ENCODE measurements at places on chromosomes 1 and 21.
A peak's percentile ranks its signal among the peaks of the same experiment; 100 is the strongest.

DNA sequence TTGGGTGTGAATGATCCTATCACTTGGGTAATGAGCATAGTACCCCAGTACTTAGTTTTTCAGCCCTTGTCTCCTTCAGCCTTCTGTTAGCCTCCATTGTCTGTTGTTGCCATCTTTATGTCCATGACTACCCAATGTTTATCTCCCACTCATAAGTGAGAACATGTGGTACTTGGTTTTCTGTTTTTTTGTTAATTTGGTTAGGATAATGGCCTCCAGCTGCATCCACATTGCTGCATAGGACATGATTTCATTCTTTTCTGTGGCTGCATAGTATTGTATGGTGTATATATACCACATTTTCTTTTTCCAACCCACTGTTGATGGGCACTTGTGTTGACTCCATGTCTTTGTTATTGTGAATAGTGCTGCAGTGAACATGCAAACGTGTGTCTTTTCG is 39.6 kb upstream of the GPR52 start:
- ATAC-seq, result no peak

DNA sequence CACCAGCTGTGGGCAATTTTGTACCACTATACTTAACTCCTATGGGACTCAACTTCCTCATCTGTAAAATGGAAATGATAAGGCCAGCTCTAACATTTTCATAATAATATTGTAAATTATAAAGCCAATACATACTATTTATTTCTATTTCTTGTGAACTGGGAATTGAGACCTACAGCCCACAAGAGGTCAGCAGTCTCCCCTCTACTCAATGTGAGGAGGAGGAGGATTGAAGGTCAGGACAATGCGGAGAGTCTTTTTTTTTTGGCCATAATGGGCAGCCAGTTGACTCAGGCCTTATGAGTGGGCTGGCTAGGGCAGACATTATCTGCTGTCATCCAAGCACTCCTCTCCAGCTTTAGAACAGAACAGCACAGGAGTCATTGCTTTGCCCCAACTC is 90.5 kb downstream of the NUF2 start:
- no peak for ATAC-seq

- no peak for ATAC-seq
Measured at GRCh38 chr1:177448652-177449357, 278.0 kb downstream of the BRINP2 start.

DNA sequence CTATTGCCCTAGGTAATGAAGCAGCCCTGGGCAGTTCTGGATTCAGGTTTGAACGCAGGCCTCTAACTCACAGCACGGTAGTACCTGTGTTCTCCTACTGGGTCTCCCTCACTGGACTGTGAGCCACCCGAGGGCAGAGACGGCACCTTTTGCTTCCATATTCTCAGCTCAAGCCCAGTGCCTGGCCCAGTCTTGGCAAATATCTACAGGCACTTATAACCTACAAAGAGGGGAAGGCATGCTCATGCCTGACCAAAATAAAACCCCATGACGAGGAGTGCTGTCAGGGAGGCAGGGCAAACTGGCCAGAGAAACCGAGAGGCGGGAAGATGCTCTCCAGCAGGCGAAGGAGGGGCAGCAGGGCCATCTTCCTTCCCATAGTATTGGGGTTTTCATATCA is 91.1 kb downstream of the DDX20 start:
- no peak for ATAC-seq

- peak; percentile 27 for ATAC-seq
Measured at GRCh38 chr1:243421784-243422183, 165.9 kb downstream of the SDCCAG8 start.

DNA sequence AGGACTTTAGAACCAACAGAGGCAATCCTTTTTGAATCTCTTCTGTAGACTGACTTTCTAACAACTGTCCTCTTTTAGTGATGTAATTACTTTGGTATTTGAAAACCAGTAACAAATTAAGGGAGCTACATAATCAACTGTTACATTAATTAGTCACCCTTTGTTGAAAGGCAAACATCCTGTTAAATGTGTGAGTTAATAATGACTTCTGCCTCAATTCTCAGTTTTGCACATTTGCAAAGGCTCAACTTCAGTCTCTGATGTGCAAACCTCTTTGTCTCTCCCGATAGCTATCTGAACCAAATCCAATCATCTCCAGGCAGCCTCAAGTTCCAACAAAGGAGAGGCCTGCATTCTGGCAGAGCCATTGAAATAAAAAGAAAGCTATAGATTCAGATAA is 135.4 kb upstream of the C8B start:
- ATAC-seq, result no peak

DNA sequence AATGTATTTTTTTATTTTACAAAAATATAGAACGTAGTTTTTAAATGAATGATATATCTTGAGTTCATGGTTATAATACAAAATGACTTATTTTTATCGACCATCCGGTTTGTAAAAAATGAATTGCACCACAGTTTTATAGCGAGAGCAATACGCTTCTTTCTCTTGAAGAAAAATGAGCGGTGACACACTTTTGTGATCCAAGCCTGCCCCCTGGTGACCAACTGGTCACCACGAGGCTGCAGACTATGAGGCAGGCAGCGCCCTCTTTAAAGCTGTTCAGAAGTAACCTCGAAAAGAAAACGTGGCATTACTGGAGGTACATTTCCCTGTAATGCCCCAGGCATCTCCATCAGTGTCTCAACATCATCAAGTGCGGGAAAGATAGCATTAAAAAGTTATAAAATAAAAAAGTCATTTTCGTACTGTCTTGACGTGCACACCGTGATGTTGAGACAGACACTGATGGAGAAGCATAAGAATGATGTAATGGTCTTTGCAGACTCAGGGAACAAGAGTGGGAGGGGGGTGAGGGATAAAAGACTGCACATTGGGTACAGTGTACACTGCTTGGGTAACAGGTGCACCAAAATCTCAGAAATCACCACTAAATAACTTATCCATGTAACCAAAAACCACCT is 734.2 kb upstream of the ADAMTS5 start:
- no peak for ATAC-seq

DNA sequence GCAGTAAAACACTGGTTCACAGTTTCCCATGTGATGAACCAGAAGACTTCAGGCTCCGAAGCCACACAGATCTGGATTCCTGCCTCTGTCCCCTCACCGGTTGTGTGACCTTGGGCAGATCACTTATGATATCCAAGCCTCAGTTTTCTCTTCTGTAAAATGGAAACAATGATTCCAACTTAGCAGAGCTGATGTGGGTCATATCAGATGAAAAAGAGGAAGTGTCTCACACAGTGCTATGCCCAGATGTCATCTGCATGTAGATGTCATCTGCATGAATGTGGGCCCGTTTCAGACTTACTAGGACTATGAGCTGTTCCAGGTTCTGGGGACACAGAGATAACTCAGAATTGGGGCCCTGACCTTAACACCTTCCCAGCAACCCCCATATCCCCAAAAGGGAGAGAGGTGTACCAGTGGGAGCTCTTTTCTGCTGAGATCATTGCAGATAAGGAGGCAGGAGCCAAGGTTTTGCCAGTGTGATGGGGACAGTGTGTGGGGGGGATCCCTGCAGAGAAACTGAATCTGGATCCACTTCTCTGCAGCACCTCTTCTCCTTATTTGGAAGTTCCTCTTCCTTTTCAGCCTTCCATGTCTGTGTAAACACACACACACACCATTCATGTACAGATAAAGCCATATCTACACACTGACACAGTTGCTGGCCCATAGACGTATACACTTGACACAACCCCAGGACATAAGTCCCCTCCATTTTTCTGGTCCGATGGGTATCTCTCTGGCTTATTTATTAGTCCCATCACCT is 5.0 kb upstream of the ADGRB2 start:
- ATAC-seq, result peak; percentile 85

DNA sequence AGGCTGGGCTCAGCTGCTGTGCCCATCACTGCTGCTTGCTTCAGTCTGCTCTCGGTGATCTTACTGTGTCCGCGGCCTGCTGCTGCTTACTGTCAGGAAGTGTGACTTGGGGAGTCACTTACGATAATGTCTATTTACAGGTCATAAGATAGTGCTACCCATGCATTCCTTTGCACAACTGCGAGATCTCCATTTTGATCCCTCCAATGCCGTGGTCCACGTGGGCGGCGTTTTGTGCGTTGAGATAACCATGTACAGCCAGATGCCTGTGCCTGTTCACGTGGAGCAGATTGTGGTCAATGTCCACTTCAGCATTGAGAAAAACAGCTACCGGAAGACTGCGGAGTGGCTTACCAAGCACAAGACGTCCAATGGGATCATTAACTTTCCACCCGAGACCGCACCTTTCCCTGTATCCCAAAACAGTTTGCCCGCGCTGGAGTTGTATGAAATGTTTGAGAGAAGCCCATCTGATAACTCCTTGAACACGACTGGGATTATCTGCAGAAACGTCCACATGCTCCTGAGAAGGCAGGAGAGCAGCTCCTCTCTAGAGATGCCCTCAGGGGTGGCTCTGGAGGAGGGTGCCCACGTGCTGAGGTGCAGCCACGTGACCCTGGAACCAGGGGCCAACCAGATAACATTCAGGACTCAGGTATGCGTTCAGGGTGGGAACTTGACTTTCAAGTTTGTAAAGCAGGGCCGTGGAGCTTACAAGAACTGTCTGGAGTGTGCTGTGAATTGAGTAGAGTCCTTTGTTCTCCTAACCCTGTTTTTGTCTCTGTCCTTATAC is 24.4 kb upstream of the PWP2 start:
- ATAC-seq, result no peak

- no peak for ATAC-seq
Measured at GRCh38 chr1:17829579-17829978, 74.4 kb downstream of the ACTL8 start.

DNA sequence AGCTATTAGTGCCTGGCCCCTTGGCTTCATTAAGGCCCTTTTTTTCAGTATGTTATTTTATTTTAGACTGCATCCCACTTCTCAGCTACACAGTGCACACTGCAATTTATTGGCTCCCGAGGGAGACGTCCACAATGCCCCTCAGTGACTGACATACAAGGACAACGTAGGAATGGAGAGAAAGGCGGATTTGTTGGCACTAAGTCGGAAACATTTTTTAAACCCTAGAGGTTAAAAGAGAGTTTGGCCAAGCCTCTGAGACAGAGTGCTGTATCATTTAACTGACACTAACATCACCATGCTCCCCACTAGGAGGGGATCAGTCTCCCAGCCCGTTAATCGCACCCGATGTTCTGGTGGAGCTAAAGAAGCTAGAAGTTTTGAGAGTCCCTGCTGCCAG is 45.7 kb upstream of the FOXD3 start:
- no peak for ATAC-seq

- ATAC-seq, result no peak
Measured at GRCh38 chr21:36456729-36457414, 23.1 kb downstream of the CLDN14 start.

GRCh38 chr1:56901716-56902115 is 47.1 kb downstream of the C8A start:
- no peak for ATAC-seq

GRCh38 chr1:117930484-117930883 is 945 bp downstream of the WDR3 start:
- no peak for ATAC-seq

- ATAC-seq, result no peak
Measured at GRCh38 chr1:27772036-27772931, 735 bp upstream of the STX12 start.

- ATAC-seq, result peak; percentile 18
Measured at GRCh38 chr1:32816676-32817158, 441 bp downstream of the YARS1 start.

- no peak for ATAC-seq
Measured at GRCh38 chr1:103371234-103371633, 154.3 kb upstream of the RNPC3 start.

DNA sequence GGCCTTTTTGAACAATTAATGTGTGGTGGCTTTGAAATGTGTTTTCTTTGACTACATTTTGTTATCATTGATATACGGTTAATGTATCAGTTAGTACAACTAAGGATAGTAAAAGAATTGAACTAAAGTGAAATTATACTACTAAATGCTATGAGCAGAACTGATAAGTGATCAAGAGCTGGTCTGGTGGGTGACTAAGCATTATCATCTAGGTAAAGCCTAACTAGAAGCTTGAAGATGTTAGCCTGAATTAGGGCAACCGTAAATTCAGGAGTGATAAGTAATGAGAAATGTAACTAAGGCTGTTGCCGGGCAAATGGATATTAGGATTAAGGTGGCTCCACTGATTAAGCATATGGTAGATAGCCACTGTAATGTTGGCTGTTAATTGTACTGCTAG is 16.0 kb upstream of the GCLM start:
- no peak for ATAC-seq

DNA sequence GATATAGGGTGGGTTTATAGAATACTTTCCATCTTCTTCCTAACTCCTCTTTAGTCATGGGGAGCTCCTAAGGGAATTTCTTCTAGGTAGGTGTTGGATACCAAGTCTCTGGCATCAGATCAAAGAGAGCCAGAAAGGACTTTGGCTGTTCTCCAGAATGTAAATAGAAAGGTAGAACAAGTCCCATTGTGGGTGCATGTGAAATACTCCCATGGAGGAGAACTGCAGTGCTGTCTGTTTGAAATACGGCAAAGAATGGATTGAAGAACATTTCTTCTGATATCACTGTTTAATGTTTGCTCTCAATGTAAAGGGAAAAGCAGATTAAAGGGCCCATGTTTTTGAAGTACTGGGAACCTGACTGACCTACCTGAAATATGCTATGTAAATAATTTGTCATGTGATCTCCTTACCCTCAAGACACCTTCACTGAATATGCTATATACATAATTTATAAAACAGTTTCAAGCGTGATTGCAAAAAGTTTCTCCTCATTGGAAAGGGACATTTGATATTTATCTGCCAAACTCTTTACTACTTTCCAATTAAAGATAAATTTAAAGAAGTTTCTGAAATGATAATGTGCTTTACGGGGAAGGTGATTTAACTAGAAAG is 65.9 kb downstream of the LAMC1 start:
- no peak for ATAC-seq

DNA sequence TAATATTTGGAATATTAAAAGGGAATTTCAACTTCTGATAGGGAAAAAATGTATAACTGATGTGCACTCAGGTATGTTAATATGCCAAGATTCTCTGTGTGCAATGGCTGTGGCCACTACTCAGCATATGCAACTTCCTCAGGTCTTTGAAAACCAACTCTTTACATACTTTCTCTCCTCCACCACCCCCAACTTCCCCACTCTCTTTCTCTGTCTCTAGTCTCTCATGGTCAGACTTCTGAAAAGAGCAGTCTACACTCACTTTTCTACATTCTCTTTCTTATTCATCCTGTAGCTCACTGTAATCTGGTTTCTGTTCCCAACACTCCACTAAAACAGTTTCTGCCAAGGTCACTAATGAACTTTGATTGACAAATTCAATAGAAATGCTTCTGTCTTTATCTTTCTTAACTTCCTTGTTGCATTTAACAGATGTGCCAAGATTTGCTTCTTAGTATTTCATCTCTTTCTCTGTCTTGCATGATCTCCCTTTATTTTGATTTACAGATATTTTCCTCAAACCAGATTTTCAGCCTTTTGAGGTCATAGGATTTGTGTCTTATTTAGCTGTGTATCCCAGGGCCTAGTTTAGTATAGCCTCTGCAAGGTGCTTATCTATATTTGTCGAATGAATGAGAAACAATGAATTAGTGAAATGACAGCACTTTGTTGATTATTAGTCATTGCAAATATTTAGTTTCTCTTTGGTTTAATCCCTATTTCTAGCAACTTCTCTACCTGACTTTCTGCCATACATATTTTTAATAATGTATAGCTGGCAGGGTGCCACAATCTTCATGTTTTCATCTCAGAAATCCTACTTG is 168.9 kb downstream of the LMO4 start:
- peak; percentile 56 for ATAC-seq

GRCh38 chr21:17819877-17820229 is 697 bp upstream of the C21orf91 start:
- ATAC-seq, result peak; percentile 82

GRCh38 chr1:101238681-101239094 is 1.9 kb downstream of the S1PR1 start:
- ATAC-seq, result peak; percentile 39
